Occipital lobe (tissue), 3 donors: ENCODE measurements at places on chromosomes 12 and 14. TPM values are rescaled to one million over a fixed set of nuclear protein-coding genes. Genes with fewer than 3 reads are reported as not detected.

The IL31 gene
- not detected for total RNA-seq

The SRRM4 gene
- 6.4 TPM for total RNA-seq

The ARHGAP9 gene
- 0.94 TPM for total RNA-seq

The MAP3K9 gene
- 19.3 TPM for total RNA-seq

The OR6C2 gene
- total RNA-seq = not detected

The TAS2R10 gene
- 5.5 TPM for total RNA-seq

DNA sequence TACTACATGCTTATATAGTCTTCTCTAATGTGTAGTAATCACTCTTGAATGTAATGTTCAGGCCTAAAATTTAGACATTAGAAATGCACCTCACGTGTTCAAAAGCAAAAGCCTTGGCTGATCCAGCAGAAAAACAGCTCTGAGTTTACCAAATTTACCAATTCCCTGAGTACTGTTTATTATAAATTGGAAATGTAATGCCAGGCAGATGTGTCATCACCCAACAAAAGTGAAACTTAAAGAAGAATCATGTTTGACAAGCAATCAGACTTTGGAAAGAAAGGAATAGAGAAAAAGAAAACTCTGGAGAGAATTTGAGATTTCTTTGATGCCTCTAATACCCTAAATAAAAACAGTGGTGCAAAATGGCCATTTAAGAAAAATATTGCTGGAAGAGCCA, 26.5 kb upstream of the STRAP start:
- no peak for DNase-seq

The TRIM9 gene
- 40.2 TPM for total RNA-seq

GRCh38 chr12:130849561-130850417, 10.7 kb upstream of the STX2 start:
- no peak for DNase-seq

The CCDC38 gene
- 0.16 TPM for total RNA-seq

The BHLHE41 gene
- total RNA-seq = 1.1 TPM

GRCh38 chr12:101441461-101442224, 33.5 kb upstream of the SPIC start:
- DNase-seq = no peak

DNA sequence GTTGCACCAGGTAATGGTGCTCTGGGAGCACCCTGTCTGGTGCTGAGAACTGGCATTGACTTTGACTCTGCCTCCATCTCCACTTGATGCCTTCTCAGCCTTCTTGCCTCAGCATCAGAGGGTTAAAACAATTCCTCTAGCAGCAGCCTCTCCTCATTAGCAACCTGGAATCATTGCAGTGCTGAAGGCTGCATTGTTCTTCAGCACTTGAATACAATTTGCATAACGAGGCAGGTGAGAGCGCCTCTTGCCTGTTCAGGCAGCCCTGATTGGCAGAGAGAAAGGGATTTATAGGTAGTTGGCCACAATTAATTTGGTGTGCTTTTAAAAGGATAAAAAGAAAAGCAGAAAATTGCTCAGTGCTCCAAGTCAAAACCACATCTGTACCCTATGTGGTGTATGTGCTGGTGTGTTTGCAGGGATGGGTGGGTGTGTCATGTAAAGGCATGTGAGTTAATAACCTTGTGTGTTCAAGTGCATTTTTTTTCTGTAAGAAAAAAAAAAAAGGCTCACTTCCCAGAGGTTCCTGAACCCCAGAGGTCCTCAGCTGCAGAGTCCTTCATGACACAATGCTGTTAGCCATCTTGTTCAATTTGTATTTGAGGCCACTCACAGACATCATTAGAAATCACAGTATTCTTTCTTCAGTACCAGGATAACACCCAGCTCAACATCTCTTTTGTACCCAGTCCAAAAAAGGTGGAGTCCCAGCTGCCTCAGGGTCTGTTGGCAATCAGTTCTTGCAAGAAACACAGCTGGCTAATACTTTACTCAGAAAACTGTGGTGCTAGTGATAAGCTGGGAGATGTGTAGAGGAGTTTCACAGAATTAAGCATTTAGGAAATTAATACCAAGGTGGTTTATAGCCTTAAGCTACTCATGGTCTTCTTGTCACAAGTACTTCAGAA, 385.6 kb downstream of the GRIN2B start:
- DNase-seq = no peak

GRCh38 chr12:49877066-49877465, 26.6 kb downstream of the FAIM2 start:
- no peak for DNase-seq

DNA sequence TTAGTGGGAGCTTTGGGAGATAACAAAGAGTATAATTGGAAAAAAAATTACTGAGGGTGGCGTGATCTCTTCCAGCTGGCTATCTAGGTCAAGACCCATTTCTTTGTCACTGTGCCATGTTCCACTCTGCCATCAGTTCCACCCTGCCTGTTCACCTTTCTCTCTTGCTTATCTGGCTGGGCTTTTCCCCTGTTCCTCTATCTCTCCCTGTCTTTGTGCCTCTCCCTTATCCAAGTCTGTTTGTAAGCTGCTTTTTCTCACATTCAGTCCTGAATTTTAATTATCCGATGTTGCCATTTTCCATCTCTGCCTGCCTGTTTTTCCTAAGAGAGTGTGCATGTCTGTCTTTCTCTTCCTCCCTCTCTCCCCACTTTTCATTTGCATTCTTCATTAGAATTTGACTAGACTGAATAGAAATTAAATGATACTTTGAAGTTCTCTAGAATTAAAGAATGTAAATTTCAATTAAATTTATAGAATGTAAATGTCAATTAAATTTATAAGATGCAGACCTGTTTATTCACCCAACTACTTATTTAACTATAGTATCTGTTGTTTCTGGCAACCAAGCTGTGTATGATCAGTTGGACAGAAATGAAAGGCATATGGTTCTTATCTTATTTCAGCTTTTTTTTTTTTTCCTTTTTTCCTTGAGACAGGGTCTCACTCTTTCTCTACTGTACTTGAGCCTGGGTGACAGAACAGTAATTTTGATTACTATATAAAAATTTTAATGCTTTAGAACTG, 40.9 kb upstream of the A2ML1 start:
- no peak for DNase-seq

GRCh38 chr14:74942608-74943007, 12.8 kb downstream of the PGF start:
- no peak for DNase-seq

DNA sequence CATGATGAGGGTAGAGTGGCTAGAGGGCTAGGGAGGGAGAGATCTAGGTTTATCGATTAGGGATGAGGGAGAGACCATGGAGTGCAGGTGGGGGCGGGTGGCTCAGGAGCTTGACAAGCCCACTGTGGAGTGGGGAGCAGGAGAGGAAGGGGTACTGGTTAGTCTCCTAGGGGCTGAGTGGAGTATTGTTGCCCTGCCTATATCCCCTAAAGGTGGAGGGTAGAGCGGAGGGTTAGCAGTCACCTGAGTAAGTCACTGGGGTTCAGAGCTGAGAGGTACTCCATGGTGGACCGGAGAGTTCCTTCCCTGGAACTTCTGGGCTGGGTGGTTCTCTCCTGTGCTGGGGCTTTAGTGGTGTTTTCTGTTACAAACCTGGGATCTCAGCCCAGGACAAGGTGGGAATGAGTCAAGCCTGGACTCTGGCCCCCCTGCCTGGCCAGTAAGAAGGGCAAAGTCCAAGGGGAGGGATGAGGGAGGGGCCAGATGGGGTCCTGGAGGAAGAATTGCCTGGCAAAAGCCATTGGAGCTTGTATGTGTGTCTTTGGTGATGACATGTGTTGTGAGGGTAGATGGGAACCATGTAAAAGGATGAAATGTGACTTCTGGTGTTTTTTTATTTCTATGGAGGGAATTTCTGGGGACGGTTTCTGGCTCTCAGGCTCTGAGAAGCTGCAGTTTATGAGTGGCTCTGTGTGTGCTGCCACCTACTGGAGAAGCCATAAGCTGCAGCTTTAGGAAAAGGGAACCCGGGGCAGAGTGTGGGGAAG, at the start of gene CIDEB:
Gene CIDEB, minus strand, starts transcription at position 403 of the 767 bp plus-strand sequence. Its CDS starts 119 bp downstream, at position 284.
- no peak for DNase-seq

The CRIP1 gene
- 0.94 TPM for total RNA-seq

DNA sequence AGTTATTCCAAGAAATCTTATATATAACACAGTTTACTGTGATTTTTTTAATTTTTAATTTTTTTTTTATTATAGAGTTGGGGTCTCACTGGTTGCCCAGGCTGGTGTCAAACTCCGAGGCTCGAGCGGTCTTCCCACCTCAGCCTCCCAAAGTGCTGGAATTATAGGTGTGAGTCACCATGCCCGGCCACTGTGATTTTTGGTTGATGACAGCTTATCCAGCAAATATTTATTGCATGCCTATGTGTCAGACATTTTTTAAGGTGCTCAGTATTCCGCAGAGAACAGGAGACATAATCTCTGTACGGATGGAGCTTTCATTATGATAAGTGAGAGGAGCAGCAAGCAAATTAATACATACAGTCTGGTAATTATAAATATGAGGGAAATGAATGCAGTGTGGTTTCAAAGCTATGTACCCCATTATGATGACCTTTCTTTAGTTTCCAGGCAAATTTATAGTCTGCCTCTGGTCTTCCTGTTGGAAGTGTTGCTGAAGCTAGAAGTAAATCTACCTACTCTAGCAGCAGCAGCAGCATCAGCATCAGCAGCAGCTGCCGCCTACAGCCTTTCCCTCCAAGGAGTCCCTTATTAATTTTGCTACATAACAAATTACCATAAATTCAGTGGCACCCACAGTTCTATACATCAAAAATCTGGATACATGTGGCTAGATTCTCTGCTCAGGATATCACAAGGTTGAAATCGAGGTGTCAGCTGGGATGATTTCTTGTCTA, 32.3 kb downstream of the FRS2 start:
- DNase-seq = no peak

DNA sequence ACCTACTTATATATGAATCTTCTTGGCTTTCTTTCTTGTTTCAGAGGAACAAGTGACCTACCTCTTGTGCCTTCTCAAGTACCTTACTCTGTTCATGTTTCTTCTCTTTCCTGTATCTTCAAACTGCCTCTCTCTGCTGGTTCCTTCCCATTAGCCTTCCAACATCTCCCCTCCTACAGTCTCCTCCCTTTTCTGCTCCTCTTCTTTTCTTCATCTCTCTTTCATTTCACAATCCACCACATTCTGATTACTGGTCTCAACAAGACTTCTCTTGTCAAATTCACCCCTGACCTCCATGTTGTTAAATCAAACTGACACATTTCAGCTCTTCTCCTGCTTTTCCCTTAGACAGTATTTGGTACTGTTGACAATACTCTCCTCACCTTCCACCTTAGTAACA, 95.6 kb downstream of the BRMS1L start:
- DNase-seq = no peak

The MDP1 gene
- 15.6 TPM for total RNA-seq

DNA sequence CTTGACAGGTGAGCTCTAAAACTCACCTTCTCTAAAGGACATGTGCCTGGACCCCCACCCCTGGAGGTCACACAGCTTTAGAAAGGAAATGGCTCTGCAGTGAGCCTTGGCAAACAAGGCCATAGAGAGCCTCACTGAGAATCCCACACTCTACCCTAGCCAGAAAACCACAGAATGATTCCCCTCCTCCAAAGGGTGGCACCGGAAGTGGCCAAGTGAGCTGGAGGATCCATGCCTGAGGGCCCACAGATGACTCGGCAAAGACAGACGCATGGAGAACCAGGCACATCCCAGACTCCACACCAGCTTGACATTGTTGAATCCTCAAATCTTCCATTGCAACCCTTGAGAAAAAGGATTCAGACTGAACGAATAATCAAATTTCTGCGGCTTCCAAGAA, 54.2 kb upstream of the PTHLH start:
- DNase-seq = no peak

GRCh38 chr14:74840603-74841030, 35.3 kb downstream of the PROX2 start:
- no peak for DNase-seq

The LGALS3 gene
- 15.4 TPM for total RNA-seq

The CNTN1 gene
- 385 TPM for total RNA-seq

The B4GALNT1 gene
- 45.2 TPM for total RNA-seq

The TNFAIP2 gene
- 18.2 TPM for total RNA-seq

The ACOT4 gene
- 1.7 TPM for total RNA-seq

- no peak for DNase-seq
Measured at GRCh38 chr12:5222011-5222461, 178.4 kb downstream of the KCNA5 start.

The SDR39U1 gene
- 17.0 TPM for total RNA-seq

DNA sequence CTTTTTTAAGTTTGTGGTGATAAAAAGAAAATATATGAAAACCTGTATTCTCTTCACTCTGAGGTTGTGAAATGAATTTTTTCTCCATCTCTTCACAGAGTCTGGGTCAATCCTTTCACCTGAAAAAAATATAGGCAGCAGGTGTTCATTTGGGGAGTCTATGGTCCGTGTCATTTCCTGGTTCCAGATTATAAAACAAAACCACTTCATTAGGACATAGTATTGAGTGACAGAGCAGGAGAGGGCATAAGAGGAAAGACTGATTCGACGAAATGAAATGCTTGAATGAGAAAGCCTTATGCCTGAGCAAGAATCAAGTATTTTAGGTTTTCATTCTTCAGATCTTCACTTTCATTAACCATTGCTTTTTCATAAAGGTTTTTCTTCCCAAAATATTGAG, 51.8 kb upstream of the NUAK1 start:
- no peak for DNase-seq

The KRT2 gene
- not detected for total RNA-seq

The TSPAN19 gene
- 0.16 TPM for total RNA-seq

The DICER1 gene
- total RNA-seq = 296 TPM

DNA sequence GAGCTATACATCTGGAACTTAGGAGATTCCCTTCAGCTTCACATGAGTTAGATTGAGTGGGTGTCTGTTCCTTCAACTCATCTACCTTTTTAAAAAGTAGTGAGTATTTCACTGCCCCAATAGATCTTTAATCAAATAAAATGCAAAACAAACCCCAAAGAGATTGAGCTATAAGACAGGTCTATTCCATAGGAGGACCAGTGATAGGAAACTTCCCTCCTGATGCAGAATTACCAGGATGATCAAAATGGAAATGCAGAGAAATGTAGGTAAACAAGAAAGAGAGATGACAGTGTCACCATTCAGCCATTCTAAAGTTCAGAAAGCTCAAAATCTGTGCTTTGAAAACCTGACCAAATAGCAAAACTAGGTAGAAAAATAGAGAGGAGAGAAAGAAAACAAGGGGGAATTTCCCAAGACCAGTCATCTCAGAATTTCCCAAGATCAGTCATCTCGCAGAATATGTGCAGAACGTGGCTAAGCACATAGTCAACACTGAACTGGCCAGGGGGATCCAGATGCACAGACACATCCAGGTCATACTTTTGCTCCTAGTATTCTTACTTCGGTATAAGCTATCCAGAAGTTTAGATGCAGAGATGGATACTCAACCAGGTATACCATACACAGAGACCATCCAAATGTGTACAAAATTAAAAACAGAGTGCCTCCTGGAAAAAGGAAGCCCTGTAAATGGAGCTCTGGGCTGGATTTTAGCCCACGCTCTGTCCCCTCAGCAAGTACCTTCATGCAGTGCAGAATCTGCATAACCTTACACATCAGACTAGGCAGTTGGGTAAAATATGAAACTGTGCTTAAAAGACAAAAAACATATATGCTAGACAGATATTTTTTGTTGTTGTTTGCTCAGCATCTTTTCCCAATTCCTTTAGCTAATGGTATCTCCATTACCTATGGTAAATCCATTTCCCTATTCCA, 27.4 kb downstream of the SLC41A2 start:
- no peak for DNase-seq

- DNase-seq = no peak
Measured at GRCh38 chr12:130476451-130477135, 138.9 kb downstream of the PIWIL1 start.

The VTI1B gene
- total RNA-seq = 42.3 TPM

GRCh38 chr12:132422381-132423043, 67.4 kb upstream of the FBRSL1 start:
- DNase-seq = no peak

The PTPRB gene
- 8.7 TPM for total RNA-seq

The KRT74 gene
- not detected for total RNA-seq
